Activated T-helper 9 cell treated with anti-CD3 and anti-CD28 coated beads, Interleukin-2, amount 50 U/mL, for 16 hours (primary cell): ENCODE measurements at places on chromosomes 2 and 18.

- no peak for DNase-seq
Measured at GRCh38 chr2:52269696-52270485, 1238.0 kb upstream of the NRXN1 start.

DNA sequence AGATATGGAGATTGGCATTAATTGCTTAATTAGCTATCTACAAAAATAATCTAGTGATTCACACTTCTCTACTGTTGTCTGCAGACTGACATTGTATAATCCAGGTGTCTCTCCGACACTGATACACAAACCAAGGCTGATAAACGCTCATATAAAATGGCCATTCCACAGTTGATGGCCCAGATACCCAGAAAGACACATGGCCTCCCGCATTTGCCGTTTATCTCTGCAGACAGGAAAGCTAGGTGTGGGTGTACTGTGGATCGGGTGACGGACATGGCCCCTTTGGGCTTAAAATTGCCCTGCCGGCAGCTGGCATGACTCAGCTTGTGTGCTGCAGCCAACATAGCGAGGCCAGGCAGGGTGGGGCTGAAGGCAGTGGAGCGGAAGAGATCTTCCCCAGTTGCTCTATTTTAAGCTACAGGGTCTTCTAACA is 18.5 kb downstream of the PMAIP1 start:
- DNase-seq = no peak

DNA sequence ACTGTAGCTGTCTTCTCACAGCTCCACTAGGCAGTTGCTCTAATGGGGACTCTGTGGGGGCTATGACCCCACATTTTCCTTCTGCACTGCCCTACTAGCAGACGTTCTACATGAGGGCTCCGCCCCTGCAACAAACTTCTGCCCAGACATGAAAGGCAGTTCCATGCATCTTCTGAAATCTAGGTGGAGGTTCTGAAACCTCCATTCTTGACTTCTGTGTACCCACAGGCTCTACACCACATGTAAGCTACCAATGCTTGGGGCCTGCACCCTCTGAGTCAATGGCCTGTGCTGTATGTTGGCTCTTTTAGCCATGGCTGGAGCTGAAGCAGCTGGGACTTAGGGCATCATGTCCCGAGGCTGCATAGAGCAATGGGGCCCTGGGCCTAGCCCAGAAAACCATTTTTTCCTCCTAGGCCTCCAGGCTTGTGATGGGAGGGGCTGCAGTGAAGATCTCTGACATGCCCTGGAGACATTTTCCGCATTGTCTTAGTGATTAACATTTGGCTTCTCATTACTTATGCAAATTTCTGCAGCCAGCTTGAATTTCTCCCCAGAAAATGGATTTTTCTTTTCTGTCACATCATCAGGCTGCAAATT is 123.0 kb downstream of the MYCN start:
- no peak for DNase-seq

DNA sequence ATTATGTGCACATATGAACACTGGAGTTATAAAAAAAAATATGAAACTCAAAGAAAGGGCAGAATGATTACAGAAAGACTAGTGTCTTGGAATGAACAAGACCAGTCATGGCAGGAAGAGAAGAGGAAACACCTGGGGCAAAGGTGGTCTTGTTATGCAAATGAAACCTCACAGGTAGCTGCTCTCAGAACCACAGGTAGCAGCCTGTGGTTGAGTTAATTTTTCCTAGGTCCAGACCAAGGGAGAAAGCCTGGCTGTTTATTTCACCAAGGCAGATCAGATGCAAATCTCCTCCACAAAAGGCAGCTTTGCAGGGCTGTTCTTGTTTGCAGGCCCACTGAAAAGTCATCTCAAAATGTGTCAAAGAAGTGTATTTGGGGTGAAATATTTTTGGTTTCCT is 785.8 kb downstream of the RNF144A start:
- no peak for DNase-seq

GRCh38 chr2:32711219-32711618 is 83.4 kb downstream of the TTC27 start:
- no peak for DNase-seq

- no peak for DNase-seq
Measured at GRCh38 chr2:8575038-8575833, 106.6 kb upstream of the ID2 start.

- DNase-seq = no peak
Measured at GRCh38 chr18:24923138-24923537, 428.8 kb downstream of the ZNF521 start.

DNA sequence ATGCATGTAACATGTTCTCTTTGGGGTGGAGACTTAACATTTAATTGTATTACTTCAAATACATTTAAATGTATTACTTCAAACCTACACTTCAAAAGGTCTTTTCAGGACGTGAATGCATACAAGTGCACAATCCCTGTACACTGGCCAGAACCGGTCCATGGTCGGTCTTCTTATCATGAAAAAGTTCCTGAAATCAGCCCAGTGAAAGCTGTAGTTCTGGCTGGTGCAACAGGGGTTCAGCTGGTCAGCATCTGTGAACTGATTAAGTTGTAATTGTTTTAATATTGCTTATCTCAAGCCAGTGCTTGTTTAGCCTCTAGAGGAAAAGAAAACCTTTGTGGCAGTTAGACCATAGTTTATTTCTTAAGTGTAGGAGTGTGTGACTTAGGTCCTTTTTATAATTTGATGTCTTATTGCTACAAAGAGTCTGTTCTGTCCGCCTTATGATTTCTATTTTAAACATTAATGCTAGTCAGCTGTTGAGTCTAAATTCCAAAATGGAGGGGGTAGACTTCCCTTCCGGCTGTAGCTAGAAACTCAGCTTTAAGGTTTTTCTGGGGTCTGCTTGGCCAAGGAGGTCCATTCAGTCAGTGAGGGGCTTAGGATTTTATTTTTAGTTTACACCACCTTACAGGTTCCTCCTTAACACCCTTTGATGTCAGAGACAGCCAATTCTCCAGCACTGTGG is 768 bp upstream of the CYBRD1 start:
- DNase-seq = no peak

DNA sequence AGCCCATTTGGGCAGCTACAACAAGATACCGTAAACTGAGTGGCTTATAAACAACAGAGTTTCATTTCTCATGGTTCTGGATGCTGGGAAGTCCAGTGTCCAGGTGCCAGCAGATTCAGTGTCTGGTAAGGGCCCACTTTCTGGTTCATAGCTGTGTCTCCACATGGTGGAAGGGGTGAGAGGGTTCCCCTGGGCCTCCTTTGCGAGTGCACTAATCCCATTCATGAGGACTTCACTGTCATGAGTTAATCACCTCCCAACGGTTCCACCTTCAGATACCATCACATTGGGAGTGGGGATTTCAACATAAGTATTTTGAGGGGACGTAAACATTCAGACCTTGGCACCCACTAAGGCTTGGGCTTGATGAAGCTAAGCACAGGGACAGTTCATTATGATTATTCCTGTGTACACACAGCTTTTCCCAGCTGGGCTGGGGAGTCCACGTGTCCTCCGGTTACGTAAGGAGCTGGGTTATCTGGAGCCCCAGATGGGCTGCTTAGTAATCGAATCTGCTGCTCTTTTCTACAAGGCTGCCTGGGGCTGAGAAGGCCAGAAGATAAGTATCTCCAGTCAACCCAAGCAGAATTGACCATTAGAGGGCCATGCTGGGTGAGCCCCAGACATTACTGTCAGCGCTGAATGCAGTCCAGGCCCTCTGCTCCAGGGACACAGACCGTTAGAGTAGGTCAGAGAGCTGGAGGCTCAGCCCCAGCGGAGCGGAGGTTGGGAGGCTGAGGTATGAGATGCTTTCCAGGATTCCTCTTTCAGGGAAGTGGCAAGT is 42.7 kb downstream of the EPAS1 start:
- no peak for DNase-seq

DNA sequence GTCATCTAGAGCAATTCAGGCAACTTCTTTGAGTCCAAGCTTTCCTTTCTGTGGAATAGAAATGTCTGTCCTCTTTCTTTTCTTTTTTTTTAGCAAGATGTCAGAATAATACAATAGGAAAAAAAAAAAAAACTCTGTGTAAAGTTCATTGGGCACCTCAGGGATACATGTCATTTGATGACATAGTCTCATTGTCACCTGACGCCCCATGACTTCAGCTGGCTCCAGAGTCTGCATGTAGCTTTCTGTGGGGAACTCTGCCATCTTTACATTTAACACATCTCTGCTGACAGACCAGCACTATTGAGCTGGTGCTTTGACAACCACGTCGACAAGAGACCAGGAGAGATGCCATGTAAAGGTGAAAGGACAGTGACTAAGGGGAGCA is 172.5 kb upstream of the KLF7 start:
- DNase-seq = no peak

DNA sequence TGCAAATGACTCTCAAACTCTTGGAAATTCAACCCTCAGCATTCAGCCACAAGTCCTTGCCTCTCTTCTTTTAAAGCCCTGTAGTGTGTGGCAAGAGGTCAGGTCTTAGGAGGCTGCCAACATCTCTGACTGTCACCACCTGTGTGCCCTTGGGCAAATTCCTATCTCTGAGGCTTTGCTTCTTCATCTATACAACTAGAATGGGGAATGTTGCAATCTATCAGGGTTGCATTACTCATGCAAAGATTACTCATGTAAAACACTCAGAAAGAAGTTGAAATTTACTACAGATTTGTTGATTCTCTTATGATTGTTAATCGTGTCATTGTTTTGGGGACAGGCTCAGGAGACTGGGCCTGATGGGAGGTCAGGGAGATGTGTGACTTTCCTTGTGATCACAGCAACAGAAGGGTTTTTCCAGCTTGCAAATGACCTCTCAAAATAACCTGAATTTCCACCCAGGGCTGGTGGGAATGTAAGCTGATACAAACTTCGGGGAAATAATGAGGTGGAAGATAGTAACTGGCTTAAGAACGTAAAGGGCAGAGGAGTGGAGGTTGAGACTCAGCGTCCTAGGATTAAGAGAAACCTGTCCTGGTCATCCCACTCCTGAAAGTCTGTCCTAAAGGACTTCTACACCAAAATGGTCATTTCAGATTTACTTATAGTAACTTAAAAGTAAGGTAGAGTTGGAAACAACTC is 32.1 kb upstream of the SIGLEC15 start:
- no peak for DNase-seq

DNA sequence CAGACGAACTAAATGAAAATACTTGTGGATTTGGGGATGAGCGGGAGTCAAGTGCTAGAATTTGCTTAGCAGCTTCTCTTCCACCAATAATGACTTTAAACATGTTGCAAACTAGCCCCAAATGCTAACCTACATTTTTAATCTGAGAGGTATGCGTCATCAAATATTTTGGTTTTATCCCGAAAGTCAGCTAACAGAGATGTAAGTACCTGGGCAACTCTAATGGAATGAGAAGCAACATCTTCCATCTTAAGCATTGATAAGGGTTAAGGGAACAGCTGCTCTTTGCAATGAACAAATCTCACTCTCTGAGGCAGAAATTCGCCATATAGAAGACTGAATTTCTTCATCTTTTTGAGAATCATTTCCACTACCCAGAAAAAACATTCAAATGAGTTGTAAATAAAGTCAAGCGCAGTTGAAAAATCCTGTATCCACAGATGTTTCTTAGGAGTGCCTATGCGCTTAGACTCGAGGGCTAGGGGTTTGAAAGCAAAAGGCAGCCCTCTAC is 926 bp upstream of the YPEL5 start:
- no peak for DNase-seq

DNA sequence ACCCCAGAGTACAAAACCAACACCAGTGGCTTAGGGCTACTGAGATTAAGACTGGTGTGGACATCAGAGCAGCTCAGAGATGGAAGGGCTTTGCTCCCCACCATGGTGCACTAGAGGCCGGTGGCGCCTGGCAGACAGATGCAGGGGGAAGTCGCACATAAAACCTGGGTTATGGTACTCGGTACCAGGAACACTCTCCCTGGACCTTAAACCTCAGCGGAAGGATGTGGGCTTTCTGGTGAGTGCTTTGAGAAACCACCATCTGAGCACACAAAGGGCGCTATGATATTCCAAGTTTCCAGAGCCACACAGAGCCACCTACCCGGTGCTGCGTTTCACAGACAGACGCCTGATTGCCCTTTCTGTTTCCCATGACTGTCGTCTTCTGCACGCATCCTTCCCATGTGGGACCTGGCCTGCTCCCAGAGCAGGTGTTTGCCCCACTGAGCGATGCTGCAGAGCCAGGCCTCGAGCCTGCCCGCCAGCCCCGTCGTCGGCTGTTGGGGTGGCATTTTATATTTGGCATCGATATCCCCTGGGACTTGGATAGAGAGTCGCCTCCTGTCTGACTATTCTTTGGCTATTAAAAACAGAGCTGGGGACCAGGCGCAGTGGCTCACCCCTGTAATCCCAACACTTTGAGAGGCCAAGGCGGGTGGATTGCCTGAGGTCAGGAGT is 89.5 kb upstream of the ODC1 start:
- DNase-seq = no peak

- DNase-seq = no peak
Measured at GRCh38 chr2:144415386-144415785, 104.5 kb downstream of the ZEB2 start.

DNA sequence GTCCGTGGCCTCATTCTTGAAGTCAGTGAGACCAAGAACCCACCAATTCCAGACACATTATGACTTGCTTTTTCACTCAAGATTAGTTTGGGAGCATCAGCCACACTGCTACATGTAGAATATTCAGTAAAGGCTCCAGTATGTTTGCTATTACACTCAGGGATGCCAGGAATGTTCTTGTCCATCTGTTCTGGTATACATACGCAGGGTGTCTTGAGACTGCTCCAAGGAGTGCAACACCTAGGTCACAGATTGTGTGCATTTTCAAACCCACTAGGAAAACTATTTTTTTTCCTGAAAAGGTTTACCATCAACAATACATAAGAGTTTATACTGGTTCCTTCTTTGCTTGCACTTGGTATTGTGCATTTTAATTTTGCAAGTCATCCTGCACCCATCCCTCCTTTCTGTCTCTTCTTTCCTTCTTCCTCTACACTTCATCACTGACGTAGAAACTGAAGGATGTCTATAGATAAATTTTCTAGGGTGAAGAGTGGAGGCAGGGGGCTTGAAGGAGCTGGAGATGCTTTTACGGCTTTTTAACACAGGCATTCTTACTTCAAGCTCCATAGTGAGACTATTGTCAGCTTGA is 35.3 kb upstream of the MAP2 start:
- no peak for DNase-seq

DNA sequence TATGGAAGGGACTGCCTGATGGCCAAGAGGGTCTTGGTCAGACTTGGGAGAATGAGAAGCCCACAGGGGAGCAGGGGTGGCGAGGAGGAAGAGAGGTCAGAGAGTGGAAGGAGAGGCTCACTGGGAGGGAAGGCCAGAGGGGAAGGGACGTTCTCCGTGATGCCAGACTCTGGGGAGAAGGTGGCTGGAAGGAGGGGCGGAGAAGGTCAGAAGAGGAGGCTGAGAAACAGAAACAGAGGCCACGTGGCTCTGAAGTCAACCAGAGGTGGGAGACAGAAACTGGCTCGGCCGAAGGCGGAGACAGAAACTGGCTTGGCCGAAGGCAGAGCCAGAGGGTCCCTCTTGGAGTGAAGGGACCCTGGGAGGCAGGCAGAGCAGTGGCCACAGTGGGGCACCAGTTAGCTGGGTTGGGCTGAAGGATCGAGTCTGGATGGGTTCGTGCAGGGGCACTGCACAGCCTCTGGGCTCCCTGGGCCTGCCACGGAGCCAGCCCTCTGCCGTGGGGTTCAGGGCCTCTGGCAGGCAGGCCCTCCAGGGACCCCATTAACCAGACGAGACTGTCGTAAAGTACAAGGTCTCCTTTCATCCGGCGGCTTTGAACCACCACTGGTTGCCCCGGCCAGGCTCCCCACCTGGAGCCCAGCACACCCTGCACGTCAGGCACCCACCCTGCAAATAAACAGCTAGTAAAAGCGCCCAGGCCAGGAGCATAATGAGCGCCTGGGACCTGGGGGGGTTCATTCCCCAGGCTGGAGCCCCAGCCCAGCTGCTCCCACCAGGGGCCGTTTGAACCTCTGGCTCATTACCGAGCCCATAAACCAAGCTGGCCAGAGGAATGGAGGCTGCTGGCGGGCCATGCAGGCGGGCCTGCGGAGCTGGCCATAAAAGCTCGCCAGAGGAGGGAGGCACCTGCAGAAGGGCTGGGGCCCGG is 218.8 kb downstream of the DYSF start:
- DNase-seq = no peak
